GM23248 (cell line): ENCODE measurements at places on chromosomes 1 and 21. TPM values are rescaled to one million over a fixed set of nuclear protein-coding genes. Genes with fewer than 3 reads are reported as not detected.
A peak's percentile ranks its signal among the peaks of the same experiment; 100 is the strongest.

GRCh38 chr1:206754011-206754410, 16.6 kb upstream of the IL19 start:
- peak overlapping the region; percentile 57 for H3K27ac ChIP-seq
- no peaks in the 10 kb centered on the region for H3K36me3 ChIP-seq
- no peak overlapping the region for H3K4me3 ChIP-seq
- H3K4me1 ChIP-seq, result peaks cover 23% of the 10 kb centered on the region
- peak; percentile 81 for DNase-seq

- DNase-seq, result no peak
- H3K4me1 ChIP-seq, result no peaks in the 10 kb centered on the region
- H3K4me3 ChIP-seq, result no peak overlapping the region
- H3K27ac ChIP-seq, result no peak overlapping the region
Measured at GRCh38 chr1:199399996-199400724, 627.4 kb upstream of the NR5A2 start.

- H3K27me3 ChIP-seq, result no peaks in the 10 kb centered on the region
- 0 out of 2 replicates have a peak, but pooled peaks cover 9% of the 10 kb centered on the region for H3K4me1 ChIP-seq
- H3K36me3 ChIP-seq, result no peaks in the 10 kb centered on the region
- no peak for DNase-seq
- no peak overlapping the region for H3K27ac ChIP-seq
Measured at GRCh38 chr1:29393451-29393826, 157.1 kb downstream of the PTPRU start.

DNA sequence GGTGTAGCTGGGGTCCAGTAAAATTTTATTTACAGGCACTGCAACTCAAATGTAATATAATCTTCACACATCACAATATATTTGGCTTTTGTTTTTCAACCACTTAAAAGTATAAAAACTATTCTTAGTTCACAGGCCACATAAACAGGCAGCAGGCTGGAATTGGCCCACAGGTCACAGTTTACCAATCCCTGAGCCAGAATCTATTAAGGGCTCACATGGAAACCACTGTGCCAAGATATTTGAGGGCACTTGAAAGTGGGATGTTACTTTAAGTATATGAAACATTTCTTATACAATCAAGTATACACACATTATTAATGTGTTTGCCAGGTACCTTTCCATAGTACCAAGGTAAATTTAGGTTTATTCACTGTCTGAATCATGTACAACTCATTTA, 71.9 kb upstream of the PRDX6 start:
- peaks cover 34% of the 10 kb centered on the region for H3K4me1 ChIP-seq
- H3K27me3 ChIP-seq, result no peaks in the 10 kb centered on the region
- H3K36me3 ChIP-seq, result no peaks in the 10 kb centered on the region
- no peak overlapping the region for H3K27ac ChIP-seq
- DNase-seq, result no peak

DNA sequence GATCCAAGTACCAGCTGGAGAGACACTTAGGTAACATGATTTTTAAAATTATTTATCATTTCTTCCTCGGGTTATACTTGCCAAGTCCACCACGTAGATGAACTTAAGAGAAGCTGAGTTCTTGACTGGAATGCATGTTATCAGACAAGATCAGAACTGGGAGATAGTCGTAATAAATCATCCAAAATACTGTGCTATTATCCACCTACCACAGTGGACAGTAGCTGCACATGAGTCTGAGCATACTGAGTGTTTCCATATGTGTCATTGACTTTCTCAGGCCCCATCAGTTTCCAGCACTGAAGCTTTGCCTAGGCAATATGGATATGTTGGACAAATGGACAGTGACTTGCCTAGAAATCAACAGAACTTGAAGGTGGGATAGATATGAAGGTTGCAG, 77.9 kb upstream of the RRP15 start:
- no peak overlapping the region for H3K4me3 ChIP-seq
- no peaks in the 10 kb centered on the region for H3K27me3 ChIP-seq
- DNase-seq, result peak; percentile 7
- no peak overlapping the region for H3K27ac ChIP-seq
- H3K36me3 ChIP-seq, result no peaks in the 10 kb centered on the region
- H3K4me1 ChIP-seq, result peaks cover 49% of the 10 kb centered on the region

DNA sequence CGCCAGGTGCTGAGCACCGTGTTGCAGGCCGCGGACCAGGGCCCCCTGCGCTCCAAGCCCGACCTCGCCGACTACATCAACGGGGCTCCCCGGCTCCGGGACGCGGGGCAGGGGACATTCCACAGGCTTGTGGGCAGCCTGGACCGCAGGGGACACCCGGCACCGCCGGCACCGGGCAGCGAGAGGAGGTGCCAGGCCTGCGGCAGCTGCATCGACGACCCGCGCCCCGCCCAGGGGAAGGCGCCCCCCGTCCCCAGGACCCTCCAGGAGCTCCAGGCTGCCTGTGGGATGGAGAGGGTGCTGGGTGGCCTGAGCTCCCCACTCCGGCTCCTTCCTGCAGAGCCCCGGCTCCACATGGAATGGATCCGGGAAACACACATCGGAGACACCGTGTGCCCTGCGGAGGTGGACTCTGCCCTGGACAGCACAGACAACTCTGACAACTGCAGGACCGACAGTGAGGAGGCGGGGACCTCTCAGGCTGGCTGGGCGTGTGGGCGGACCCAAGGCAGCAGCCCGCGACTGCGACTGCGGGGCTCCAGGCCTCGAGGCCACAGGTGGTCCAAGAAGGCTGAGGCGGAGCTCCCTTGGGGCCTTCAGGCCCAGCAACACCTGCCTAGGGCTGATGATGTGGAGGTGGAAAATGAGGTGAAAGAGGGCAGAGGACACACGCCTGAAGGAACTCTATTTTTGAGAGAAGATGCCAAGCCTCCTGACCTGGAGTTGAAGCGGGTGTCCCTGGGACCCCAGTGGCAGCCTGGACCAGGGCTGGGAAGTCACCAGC, 22.8 kb downstream of the KIAA1614 start:
- H3K27me3 ChIP-seq, result no peaks in the 10 kb centered on the region
- no peaks in the 10 kb centered on the region for H3K36me3 ChIP-seq
- no peak overlapping the region for H3K27ac ChIP-seq
- H3K4me1 ChIP-seq, result no peaks in the 10 kb centered on the region

- no peak overlapping the region for H3K4me3 ChIP-seq
- H3K4me1 ChIP-seq, result no peaks in the 10 kb centered on the region
- H3K36me3 ChIP-seq, result no peaks in the 10 kb centered on the region
- DNase-seq, result no peak
Measured at GRCh38 chr1:73953586-73953985, 244.4 kb downstream of the LRRIQ3 start.

DNA sequence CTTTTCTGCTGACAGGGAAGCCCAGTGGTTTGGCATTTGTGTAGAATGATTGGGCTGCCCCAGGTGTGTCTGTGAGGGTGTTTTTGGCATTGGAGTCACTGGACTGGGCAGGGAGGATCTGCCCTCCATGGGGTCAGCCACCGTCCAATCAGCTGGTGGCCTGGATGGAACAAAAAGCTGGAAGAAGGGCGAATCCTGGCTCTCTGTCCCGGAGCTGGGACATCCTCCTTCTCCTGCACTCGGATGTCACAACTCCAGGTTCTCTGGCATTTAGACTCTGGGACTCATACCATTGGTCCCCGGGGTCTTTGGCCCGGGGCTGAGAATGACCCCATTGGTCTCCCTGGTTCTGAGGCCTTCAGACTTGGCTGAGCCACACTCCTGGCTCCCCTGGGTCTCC, 11.2 kb downstream of the SPSB1 start:
- peaks cover 32% of the 10 kb centered on the region for H3K4me1 ChIP-seq
- no peaks in the 10 kb centered on the region for H3K27me3 ChIP-seq
- no peak overlapping the region for H3K27ac ChIP-seq
- no peak for DNase-seq
- no peak overlapping the region for H3K4me3 ChIP-seq
- H3K36me3 ChIP-seq, result no peaks in the 10 kb centered on the region

DNA sequence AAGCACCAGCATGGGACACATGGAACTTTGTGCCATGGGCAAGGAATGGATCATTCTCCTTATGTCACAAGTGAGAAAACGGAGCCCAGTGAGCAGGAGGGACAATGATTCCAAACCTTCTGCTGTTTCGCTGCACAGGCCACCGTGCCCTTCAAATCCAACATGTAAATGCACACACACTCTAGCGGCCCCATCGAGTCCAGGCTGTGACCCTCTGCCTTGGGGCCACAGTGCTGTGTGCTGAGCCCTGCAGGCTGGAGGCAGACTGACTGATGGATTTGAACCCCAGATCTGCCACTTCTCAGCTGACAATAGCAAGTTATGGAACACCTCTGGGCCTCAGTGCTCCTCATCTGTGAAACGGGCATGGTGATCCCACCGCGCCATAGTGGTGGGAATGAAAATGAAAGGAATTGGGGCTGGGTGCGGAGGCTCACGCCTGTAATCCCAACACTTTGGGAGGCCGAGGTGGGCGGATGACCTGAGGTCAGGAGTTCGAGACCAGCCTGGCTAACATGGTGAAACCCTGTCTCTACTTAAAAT, 63.6 kb downstream of the ALPL start:
- no peak overlapping the region for H3K4me3 ChIP-seq
- no peak overlapping the region for H3K27ac ChIP-seq
- DNase-seq, result no peak
- H3K36me3 ChIP-seq, result no peaks in the 10 kb centered on the region

DNA sequence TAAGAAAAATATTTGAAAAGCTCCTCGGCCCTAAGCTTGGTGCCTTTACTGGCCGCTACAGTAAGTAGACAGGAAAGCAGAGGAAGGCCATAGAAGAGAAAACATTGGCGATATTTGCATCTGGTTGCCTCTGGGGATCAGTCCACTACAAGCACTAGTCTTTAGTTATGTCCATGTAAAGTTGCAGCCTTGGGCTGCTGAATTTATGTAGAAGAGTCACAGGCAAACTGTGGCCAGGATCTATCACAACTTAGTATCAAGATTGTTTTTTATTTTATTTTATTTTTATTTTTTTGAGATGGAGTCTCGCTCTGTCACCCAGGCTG, 228.7 kb upstream of the CAMK1G start:
- no peaks in the 10 kb centered on the region for H3K27me3 ChIP-seq
- no peak for DNase-seq
- no peaks in the 10 kb centered on the region for H3K4me1 ChIP-seq

- H3K4me3 ChIP-seq, result no peak overlapping the region
- H3K4me1 ChIP-seq, result 0 out of 2 replicates have a peak, but pooled peaks cover 8% of the 10 kb centered on the region
- DNase-seq, result peak; percentile 15
- H3K27ac ChIP-seq, result no peak overlapping the region
- H3K36me3 ChIP-seq, result no peaks in the 10 kb centered on the region
Measured at GRCh38 chr1:61131716-61132115, 49.4 kb downstream of the NFIA start.

DNA sequence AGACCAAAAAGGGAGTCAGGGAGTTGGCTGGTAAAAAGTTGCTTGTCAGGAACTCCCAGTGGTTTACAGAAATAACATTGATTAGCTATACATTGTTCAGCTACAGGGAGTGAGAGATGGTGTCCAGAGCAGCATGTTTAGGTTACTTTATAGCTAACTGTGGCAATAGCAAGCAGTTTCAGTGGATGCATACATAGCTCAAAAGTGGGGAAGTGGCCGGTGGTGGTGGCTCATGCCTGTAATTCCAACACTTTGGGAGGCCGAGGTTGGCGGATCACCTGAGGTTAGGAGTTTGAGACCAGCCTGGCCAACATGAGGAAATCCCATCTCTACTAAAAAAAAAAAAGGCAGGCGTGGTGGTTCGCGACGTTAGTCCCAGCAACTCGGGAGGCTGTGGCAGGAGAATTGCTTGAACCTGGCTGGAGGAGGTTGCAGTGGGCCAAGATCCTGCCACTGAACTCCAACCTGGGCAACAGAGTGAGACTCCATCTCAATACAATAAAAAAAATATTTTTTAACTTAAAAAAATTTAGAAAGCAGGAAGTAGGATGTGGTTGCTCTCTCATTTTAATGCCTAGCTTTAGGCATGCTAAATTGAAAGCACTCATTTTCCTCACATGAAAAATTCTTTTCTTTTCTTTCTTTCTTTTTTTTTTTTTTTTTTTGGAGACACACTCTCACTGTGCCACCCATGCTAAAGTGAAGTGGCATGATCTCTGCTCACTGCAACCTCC, 109.7 kb downstream of the PPIAL4G start:
- H3K4me3 ChIP-seq, result no peak overlapping the region
- peaks cover 22% of the 10 kb centered on the region for H3K4me1 ChIP-seq
- H3K36me3 ChIP-seq, result no peaks in the 10 kb centered on the region

DNA sequence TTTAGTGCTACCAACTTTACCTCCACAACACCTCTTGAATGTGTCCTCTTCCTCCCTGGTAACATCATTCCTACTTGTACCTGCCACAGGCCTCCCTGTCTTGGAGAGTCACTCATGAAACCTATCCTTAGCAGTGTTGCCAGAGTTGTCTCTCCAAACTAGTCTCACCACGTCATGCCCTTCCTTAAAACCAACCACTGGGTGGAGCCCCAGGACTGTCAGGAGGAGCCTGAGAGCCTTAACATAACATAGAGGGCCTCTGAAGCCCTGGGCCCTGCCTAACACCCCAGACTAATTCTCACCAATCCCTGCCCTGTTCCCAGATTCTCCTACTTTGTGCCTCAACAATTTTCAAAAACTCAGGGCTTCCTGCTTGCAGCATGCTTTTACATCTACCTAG, 65.3 kb downstream of the ZNF697 start:
- H3K27me3 ChIP-seq, result no peaks in the 10 kb centered on the region
- no peaks in the 10 kb centered on the region for H3K36me3 ChIP-seq
- no peak overlapping the region for H3K4me3 ChIP-seq
- no peak overlapping the region for H3K27ac ChIP-seq

DNA sequence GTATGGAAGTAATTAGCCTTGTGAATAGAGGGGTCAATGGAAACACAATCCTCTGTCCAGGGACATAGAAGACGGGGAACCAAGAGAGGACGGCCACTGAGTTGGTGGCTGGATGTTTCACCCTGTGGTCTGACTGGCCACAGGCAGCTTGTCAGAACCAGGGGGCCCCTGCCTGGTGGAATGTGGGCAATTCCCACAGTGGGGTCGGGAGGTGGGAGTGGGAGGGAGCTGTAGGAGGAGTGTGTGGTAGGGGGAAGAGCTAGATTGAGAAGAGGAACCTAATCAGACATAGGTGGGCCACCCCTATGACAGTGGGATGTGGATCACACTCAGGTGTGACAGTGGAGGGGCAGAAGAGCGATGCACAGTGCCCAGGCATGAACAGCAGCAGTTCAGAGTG, 31.3 kb downstream of the TRIM62 start:
- no peak overlapping the region for H3K4me3 ChIP-seq
- no peaks in the 10 kb centered on the region for H3K36me3 ChIP-seq
- no peaks in the 10 kb centered on the region for H3K4me1 ChIP-seq

DNA sequence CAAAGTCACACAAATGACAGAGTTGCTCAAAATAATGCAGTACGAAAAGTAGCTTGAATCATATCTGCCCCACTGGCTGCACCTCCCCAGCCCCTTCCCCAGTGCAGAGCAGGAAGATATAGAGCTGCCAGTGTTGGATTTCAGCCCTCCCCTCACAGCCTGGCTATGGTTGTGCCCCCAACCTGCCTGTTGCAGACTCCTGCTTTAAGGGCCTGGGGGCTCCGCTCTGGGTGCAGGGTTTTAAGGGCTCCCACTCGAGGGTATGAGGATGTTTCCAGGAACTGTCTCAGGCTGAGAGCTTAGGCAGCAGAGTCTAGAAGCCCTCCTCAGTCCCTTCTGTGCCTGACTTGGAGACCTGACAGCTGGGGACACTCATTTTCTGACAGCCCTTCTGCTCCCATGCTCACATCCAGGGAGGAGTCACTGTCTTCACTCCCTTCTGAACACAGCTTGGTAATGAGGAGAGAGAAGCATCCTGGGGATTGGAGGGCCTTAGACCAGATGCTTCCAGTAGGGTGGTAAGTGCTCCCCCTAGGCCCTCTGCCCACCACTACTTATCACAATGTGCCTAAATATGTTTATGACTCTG, 4.6 kb downstream of the S100A9 start:
- no peaks in the 10 kb centered on the region for H3K4me1 ChIP-seq
- no peaks in the 10 kb centered on the region for H3K36me3 ChIP-seq
- no peak for DNase-seq
- H3K27me3 ChIP-seq, result peaks cover 11% of the 10 kb centered on the region; the same call in 1 of the 2 replicates
- H3K27ac ChIP-seq, result no peak overlapping the region
- H3K4me3 ChIP-seq, result no peak overlapping the region

Gene C1QTNF12
- total RNA-seq, result 0.38 and 3.1 TPM in 2 replicates

Gene SERPINC1
- not detected in 2 replicates for total RNA-seq
